ENCODE measurements at places on chromosomes 11 and 22.

DNA sequence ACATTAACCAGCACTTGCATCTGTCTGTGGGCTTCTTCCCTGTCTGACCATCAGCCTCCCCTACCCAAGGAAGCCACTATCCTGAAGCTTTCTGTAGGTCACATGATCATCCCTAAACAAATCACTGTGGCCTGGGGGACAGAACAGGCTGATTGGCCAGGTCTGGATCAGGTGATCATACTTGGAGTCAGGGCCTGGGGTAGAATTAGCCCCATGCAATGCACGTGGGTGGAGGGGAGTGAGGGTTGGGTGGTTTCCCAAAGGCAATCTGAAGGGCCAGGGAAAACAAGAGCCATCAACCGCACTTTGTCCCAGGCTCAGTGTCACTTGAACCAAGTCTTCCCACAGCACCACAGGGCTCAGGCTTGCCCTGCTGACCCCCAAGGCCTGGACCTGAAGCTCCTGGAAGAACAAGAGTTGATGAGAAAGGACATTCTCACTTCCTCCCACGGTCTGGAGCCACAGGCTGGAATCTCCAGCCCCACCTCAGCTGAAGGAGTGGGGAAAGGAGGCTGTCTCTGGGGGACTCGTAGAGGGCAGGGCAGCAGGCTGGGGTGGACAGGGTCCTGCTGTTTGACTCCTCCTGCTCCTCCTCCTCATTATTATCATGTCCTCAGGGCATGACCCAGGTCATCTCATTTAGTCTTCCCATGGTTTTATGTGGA lies 31.5 kb upstream of the TSPAN18 start:
- no peak for DNase-seq

DNA sequence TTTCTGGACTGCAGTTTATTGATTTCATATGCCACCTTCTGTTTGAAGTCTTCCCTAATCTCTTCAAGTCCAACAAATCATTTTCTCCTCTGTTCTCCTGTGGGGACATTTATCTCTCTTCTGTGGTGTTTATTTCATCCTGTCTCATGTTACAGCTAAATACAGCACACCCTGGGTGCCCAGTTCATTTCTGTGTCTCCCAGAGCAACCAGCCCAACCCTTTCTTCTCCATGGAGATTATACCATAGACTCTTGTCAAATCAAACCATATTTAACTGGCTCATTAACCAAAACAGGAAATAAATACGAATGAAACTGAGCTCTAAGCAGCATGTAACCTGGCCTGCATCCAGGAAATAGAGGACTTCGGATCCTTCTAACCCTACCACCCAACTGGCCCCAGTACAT lies at the start of gene MS4A8:
Gene MS4A8 (plus strand): TSS at position 329 of the 408 bp plus-strand sequence. CDS start 1,249 bp downstream, outside the sequence.
- DNase-seq: peak; percentile 29

DNA sequence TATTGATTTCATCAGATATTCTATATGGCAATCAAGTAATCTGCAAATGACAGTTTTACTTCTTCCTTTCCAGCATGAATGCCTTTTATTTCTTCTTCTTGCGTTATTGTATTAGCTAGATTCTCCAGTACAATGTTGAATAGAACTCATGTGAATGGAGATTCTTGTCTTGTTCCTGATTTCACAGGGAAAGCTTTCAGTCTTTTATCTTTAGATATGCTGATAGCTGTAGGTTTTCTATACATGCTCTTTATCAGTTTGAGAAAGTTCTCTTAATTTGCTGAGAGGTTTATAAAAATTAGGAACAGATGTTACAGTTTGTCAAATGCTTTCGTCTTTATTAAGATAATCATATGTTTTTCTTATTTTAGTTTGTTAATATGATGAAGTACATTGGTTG lies 347.2 kb downstream of the NTM start:
- DNase-seq: no peak

DNA sequence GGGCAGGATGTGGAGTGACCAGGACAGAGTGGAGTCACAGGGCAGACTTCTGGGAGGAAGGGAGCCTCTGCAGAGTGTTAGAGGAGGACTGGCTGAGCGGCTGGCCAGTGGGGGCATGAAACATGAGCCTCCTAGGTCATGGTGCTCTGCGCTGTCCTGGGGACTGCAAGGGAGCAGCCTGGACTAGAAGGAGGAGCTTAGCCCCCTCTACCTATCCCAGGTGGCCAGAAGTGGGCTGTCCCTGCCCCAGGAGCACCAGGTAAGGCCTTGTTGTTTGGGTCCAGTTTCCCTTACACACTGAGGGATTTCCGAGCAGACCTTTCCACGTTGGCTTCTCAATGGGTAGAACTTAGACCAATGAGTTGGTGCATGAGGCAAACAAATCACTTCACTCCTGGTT lies 7.4 kb downstream of the PKNOX2 start:
- DNase-seq: no peak

DNA sequence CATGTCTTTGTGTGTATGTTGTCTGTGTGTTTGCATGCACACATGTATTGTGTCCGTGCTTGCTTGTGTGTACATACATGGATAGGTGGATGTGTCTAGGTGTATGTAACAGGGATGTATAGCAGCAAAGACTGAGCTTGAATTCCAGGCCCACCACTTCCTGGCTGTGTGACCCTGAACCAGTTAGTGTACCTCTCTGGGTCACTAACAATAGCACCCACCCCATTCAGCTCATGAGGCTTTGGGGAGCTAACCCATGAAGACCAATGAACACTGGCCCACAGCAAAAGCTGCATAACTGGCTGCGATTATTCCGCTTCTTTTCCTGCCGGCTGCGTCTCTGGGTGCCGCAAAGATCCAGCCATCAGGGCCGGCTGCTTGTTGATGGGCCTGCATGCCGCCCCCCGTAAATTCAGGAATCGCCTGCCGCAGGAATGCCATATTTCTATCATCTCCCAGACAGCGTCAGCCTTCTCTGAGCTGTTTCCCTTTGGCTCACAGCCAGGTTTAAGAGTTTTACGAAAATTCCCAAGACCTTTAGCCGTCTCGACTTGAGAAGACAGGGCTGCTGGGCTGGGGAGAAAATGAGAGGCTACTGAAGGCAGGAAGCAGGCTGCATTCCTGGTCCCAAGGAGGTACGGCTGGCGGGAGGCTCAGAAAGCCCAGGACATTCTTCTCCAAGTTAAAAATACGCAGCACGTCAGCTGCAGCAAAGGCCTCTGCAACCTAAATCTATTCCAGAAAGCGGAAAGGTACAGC lies 224.6 kb downstream of the MN1 start:
- no peak for DNase-seq

- DNase-seq: peak; percentile 88
Measured at GRCh38 chr11:85941380-85941973, 86.3 kb downstream of the CCDC83 start.

- no peak for DNase-seq
Measured at GRCh38 chr11:19463976-19464375, 223.2 kb upstream of the E2F8 start.

DNA sequence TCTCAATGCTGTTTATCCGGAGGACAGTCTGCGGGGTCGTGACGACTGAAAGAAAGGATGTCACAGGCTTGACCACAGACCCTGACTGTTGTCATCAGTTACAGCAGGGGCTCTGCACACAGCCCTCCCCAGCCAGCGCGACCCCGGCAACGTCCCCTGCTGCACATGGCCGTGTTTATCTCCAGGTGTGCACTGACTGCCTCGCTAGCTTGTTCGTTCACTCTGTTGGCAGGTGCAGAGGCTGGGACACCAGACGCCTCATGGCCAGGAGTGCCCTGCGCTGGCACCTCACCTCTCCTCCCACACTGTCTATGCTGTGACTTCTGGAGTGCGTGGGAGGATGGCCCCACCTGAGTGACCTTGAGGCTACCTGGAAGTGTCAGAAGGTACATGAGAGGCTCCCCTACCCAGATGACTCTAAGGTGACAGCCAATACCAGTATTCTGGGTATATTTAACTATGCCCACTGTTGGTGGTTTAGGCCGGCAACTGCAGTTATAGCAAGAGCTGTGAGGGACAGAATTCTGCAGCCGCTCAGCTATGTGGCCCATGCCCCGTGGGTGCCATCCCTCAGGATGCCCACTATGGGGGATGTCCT lies 12.2 kb downstream of the MRPL21 start:
- no peak for DNase-seq

DNA sequence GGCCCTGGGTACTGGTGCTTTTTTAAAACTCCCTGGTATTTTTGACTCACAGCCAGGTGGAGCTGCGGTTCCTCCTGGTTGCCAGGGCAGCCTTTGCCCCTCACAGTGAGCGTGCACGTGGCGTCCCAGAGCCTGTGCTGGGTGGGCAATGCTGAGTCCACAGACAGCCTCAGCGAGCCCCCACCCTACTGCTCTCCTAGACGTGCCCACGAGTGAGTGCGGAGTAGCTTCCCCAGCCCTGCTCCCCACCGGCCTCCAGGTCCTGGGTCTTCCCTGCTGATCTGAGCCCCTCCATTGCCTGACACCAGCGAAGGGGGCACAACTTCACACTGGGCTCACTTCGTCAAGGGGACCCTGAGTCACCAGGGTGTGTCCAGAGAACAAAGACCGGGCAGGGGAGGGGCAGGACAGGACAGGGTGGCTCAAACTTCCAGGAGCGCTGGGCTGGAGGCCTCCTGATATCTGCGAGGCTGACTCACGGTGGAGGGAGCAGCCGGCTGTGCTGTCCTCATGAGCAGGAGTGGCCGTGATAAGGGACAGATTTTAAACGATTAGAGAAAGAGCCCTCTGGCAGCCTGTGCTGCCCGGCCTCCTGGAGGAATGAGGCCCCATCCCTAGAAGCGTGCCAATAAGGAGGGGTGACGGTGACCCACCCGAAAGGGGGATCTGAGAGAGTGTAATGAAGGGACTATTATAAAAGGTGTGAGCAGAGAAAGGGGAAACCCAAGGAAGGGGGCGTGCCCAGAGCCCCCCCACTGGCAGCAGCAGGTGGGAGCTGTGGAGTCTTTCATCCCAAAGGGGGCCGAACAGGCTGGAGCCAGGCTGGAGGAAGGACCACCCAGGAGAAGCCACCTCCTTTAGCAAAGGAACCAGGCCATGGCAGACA lies 129.3 kb upstream of the FGF3 start:
- DNase-seq: no peak

- DNase-seq: no peak
Measured at GRCh38 chr11:2530131-2530854, 85.5 kb downstream of the KCNQ1 start.

DNA sequence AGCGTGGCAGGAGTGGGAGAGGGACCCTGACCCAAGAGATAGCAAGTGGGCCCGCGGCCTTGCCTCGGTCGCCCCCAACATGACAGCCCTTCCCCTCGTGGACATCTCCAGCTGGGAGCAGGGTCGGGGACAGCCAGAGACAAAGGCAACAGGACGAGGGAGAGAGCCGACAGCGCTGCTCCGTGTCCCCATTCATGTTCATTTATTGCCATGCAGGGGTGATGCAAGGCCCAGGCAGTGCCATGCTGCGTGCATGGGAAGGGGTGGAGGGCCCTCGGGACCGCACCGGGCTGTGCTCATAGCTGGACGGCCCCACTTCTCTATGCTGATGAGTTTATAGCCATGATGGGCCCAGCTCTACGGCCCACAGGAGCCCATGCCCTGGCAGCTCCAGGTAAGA lies 12.7 kb downstream of the MRPL23 start:
- DNase-seq: no peak

DNA sequence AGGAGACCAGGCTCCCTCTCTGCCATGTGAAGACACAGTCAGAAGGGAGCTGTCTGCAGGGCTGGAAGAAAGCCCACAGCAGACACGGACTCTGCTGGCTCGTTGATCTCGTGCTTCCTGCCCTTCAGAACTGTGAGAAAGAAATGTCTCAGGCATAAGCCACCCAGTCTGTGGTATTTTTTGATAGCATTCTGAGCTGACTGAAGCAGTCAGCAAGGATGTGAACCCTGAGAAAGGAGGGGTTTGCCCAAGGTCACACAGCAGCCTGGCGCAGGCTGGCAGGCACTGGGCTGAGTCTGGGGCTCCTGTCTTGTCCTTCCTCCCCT lies 255.1 kb upstream of the B3GAT1 start:
- DNase-seq: no peak

GRCh38 chr11:65425105-65425970 lies 2.7 kb downstream of the NEAT1 start:
- peak; percentile 13 for DNase-seq

- peak; percentile 44 for DNase-seq
Measured at GRCh38 chr11:12066056-12066798, 44.2 kb upstream of the MICAL2 start.

- no peak for DNase-seq
Measured at GRCh38 chr11:106091480-106092123, 14.1 kb downstream of the AASDHPPT start.

DNA sequence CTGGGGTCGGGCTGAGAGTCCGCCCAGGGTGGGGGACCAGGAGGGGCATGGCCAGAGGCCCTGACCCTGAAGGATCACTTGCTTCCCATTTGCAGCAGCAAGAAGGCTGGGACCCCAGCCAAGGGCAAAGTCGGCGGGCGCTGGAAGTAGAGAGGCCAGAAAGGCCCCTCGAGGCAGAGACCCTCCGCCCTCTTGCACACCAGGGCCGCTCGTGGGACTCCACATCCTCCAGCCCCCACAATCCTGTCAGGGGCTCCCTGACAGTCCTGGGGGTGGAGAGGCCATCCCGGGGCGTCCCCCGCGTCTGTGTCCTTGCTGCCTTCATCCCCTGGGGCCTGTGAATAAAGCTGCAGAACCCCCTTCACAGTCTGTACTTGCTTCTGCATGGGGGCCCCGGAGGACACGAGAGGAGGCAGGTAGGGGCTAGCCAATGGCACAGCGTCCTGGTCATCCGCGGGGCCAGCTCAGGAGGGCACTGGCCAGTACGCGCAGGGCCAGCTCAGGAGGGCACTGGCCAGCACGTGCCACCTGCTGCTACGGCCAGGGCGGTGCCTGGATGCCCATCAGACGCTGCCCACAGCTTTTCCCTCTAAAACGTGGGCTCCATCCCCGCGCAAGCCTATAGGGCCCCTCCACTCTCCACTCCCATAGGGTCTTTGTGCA lies 8.7 kb upstream of the MRPL23 start:
- DNase-seq: no peak

- no peak for DNase-seq
Measured at GRCh38 chr11:76293189-76293631, 86.9 kb upstream of the WNT11 start.

GRCh38 chr11:130103296-130103814 lies 33.7 kb downstream of the APLP2 start:
- no peak for DNase-seq

GRCh38 chr11:19281555-19281954 lies 40.8 kb upstream of the E2F8 start:
- no peak for DNase-seq

DNA sequence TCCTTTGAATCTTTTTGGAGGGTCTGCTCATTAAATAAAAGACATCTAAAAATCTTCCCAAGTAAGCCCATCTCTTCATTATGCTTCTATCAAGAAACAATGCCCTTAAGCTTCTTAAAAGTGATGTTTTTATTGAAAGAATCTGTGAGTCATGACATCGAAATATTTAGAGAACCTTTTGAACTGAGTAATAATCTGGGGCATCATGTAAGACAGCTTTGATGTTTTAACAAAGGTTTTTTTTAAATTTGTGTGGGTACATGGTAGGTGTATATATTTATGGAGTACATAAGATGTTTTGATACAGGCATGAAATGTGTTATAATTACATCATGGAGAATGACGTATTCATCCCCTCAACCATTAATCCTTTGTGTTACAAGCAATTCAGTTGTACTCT lies 46.8 kb downstream of the PLAAT5 start:
- no peak for DNase-seq

- peak; percentile 69 for DNase-seq
Measured at GRCh38 chr11:111565114-111565720, 24.7 kb downstream of the LAYN start.

All from NCI-H2171 treated with DMSO at 0.1 percent for 48 hours (cell line).